Left renal pelvis (tissue), 4 donors: ENCODE measurements at places on chromosomes 11 and 22. TPM values are rescaled to one million over a fixed set of nuclear protein-coding genes. Genes with fewer than 3 reads are reported as not detected.

- DNase-seq, result no peak
Measured at GRCh38 chr11:72712168-72712751, 38.0 kb upstream of the PDE2A start.

OR6T1 gene
- not detected for polyA plus RNA-seq

GALR3 gene
- polyA plus RNA-seq, result not detected

KLHL35 gene
- 0.60 TPM for polyA plus RNA-seq
